Testis (tissue), 5 donors: ENCODE measurements at places on chromosomes 1 and 21. TPM values are rescaled to one million over a fixed set of nuclear protein-coding genes. Genes with fewer than 3 reads are reported as not detected.

SEMA4A gene
- polyA plus RNA-seq, result 7.7 TPM

GSTM1 gene
- polyA plus RNA-seq, result not detected

OR2T29 gene
- not detected for polyA plus RNA-seq

PIGK gene
- 20.7 TPM for polyA plus RNA-seq

NPHS2 gene
- 0.83 TPM for polyA plus RNA-seq

OR2T4 gene
- not detected for polyA plus RNA-seq

C1QB gene
- 155 TPM for polyA plus RNA-seq

IVL gene
- polyA plus RNA-seq, result not detected

OLIG2 gene
- polyA plus RNA-seq, result not detected

XCL2 gene
- 2.0 TPM for polyA plus RNA-seq

GRCh38 chr1:198620951-198621824, 17.7 kb upstream of the PTPRC start:
- no peaks in the 10 kb centered on the region for H3K4me1 ChIP-seq
- H3K27me3 ChIP-seq, result no peaks in the 10 kb centered on the region
- no peak overlapping the region for H3K27ac ChIP-seq
- no peak for DNase-seq

DNA sequence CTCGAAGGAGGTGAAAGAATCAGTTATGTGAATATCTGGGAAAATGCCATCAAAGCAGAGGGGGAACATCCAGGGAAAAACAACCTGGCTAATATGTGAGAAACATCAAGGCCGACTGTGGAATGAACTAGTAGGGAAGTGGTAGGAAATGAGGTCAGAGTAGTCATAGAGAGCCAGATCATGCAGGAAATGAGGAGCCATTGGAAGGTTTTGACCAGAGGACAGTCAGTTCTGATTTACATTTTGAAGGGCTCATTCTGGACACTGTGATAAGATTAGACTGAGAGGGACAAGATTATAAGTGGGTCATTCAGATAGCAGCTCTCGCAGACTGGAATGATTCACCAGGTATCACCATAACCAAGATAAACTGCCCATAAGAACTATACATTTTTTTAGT, 63.7 kb downstream of the SYT14 start:
- H3K4me1 ChIP-seq, result no peaks in the 10 kb centered on the region
- H3K27me3 ChIP-seq, result no peaks in the 10 kb centered on the region
- no peak overlapping the region for H3K27ac ChIP-seq
- DNase-seq, result no peak
- no peaks in the 10 kb centered on the region for H3K36me3 ChIP-seq

DNA sequence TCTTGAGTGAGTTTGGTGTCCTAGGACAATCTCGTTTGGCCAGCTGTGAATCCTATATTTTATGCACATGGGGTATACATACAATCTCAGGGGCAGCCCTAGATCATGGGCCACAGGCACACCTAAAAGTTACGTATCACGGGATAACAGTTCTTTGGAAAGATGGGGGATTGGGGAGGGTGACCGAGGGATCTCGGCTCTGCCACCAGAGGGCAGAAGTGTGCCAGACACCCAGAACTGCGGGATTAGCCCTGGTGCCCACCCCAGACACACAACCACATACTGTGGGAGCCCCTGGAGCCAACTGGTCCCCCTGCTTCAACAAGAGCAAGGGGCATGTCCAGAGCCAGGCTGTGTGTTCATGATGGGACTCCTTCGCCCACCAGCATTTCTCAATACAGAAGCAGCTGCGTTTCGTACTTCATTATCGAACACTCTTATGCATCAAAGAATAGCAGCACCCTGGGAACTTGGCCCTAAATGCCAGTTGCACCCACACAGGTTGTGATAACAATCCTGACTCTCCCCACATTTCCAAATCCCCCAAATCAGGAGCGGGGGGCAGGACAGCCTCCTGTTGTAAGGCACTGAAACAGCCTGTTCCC, 37.4 kb downstream of the TMCO4 start:
- no peaks in the 10 kb centered on the region for H3K27me3 ChIP-seq
- DNase-seq, result peak; percentile 32
- no peak overlapping the region for H3K4me3 ChIP-seq
- H3K27ac ChIP-seq, result no peak overlapping the region
- H3K4me1 ChIP-seq, result no peaks in the 10 kb centered on the region
- no peaks in the 10 kb centered on the region for H3K36me3 ChIP-seq

DNA sequence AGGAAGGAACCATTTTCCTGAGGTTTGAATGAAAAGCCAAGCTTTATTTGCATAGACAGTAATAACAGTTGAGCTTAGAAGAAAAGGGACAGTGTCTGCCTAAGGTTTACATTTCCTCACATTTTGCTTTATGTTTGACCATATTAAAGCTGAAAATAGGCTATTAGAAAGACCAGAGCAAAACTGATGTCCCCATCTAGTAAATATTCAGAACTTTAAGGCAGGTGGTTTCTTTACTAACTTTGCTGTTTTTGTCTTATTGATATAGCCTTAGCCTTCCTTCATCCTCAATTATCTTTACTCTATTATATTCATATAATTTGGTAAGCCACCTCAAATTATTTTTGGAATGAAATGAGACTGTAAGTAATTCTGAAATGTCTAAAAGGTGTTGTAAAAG, 53.6 kb upstream of the LAPTM5 start:
- no peak overlapping the region for H3K4me3 ChIP-seq
- no peaks in the 10 kb centered on the region for H3K36me3 ChIP-seq
- H3K27me3 ChIP-seq, result no peaks in the 10 kb centered on the region
- peaks cover 10% of the 10 kb centered on the region for H3K4me1 ChIP-seq

GRCh38 chr1:180230416-180230790, 339 bp downstream of the LHX4 start:
- peaks cover 19% of the 10 kb centered on the region for H3K4me1 ChIP-seq
- H3K27me3 ChIP-seq, result no peaks in the 10 kb centered on the region
- peak overlapping the region; percentile 51 for H3K4me3 ChIP-seq
- no peaks in the 10 kb centered on the region for H3K36me3 ChIP-seq
- no peak for DNase-seq

DNA sequence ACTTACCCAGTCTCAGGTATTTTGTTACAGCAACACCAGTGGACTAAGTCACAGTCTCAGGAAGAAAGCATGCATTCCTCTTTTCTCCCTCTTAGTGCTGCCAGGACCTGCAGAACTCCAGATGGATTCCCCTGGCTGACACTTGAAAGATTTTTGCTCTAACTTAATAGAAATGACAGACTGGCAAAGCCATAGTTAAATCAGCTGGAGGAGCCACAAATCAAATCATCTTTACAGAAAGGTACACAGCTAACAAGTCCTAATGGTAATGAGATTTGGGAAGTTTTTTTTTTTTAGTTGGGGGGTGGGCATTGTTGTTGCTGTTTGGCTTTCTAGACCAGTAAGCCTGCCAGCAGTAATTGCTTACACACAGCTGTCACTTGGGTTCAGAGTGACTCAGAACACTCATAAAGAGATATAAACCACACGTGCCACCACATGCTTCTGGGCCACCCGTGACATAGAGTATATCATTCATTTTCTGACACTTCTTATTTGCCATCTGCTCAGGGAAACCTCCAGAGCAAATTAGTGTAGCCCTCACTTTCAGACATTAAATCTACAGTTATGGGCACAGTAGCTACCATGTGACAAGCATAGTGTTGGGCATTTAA, 72.4 kb downstream of the FH start:
- H3K27ac ChIP-seq, result no peak overlapping the region
- H3K4me3 ChIP-seq, result no peak overlapping the region
- no peaks in the 10 kb centered on the region for H3K27me3 ChIP-seq
- no peaks in the 10 kb centered on the region for H3K4me1 ChIP-seq

GRCh38 chr1:165395478-165395877, 39.0 kb upstream of the LMX1A start:
- no peak overlapping the region for H3K27ac ChIP-seq
- peaks cover 6% of the 10 kb centered on the region for H3K4me1 ChIP-seq

GRCh38 chr1:82044536-82044935, 243.8 kb downstream of the ADGRL2 start:
- no peaks in the 10 kb centered on the region for H3K36me3 ChIP-seq
- H3K4me3 ChIP-seq, result no peak overlapping the region
- H3K27ac ChIP-seq, result no peak overlapping the region
- H3K27me3 ChIP-seq, result no peaks in the 10 kb centered on the region
- DNase-seq, result no peak

DNA sequence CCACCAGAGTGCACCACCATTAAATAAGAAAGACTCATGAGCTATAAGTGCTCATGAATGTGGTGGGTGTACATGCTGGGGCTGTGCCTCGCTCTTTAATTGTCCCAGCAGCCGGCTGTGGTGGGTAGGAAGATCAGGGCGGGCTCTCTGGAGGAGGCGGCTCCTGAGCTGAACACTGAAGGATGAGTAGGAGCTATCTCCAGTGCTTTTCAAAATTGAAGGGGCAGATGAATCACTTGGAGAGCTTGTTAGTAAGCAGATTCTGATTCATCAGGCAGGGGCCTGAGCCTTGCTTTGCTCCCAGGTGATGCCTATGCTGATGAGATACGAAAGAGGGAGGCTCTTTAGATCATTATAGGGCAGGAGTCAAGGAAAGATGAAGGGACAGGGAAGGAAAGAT, 54.1 kb downstream of the ETS2 start:
- no peak for DNase-seq
- no peaks in the 10 kb centered on the region for H3K4me1 ChIP-seq
- no peak overlapping the region for H3K27ac ChIP-seq
- no peaks in the 10 kb centered on the region for H3K36me3 ChIP-seq

GRCh38 chr1:2821966-2822620, 20.6 kb upstream of the TTC34 start:
- H3K27ac ChIP-seq, result no peak overlapping the region
- no peaks in the 10 kb centered on the region for H3K27me3 ChIP-seq
- H3K4me1 ChIP-seq, result no peaks in the 10 kb centered on the region

- H3K27ac ChIP-seq, result no peak overlapping the region
- no peak overlapping the region for H3K4me3 ChIP-seq
- peak; percentile 64 for DNase-seq
- no peaks in the 10 kb centered on the region for H3K4me1 ChIP-seq
- no peaks in the 10 kb centered on the region for H3K27me3 ChIP-seq
Measured at GRCh38 chr1:10973552-10973951, 38.9 kb upstream of the TARDBP start.

- no peak overlapping the region for H3K27ac ChIP-seq
- H3K36me3 ChIP-seq, result no peaks in the 10 kb centered on the region
- peak; percentile 42 for DNase-seq
- H3K4me3 ChIP-seq, result no peak overlapping the region
- H3K27me3 ChIP-seq, result no peaks in the 10 kb centered on the region
Measured at GRCh38 chr1:62508187-62508758, 71.4 kb downstream of the USP1 start.

- H3K27ac ChIP-seq, result no peak overlapping the region
- no peaks in the 10 kb centered on the region for H3K36me3 ChIP-seq
- no peak for DNase-seq
- H3K4me3 ChIP-seq, result no peak overlapping the region
- H3K27me3 ChIP-seq, result no peaks in the 10 kb centered on the region
- H3K4me1 ChIP-seq, result no peaks in the 10 kb centered on the region
Measured at GRCh38 chr1:24553931-24554330, 2.0 kb upstream of the NCMAP start.

DNA sequence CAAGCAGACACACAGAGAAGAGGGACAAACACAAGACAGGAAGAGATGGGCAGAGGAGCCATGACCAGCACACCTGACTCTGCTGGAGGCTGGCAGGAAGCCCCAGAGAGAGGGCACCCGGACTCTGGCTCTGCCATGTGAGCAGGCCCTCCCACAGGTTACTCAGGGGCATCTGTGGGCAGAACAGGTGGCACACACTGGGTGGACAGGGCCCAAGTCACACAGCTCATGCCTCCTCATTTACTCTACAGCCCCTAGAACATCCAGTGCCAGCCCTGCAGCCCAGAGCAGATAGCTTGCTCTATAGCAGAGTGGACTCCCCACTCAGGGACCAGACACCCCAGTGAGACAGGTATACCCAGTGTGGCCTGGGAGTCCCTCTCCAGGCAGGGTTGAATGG, 28.7 kb downstream of the PACC1 start:
- no peak overlapping the region for H3K4me3 ChIP-seq
- no peaks in the 10 kb centered on the region for H3K4me1 ChIP-seq
- DNase-seq, result no peak
- H3K27me3 ChIP-seq, result no peaks in the 10 kb centered on the region
- no peaks in the 10 kb centered on the region for H3K36me3 ChIP-seq

DNA sequence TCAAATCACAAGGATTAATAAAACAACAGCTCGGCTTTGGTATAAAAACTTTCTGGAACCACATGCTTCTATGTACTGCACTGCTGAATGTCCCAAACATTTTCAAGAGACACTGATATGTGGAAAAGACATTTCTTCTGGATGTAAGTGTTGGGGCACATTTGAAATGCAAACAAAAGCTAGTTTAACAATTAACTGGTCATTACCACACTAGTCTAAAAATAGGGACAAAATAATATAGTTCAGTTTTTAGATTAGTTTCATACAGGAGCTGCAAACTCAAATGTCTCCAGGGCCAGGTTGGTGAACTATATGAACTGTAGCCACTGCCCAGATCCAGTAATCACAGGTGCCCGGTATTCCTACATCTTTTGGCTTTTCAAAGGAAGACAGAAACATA, 3.2 kb downstream of the IL23R start:
- H3K36me3 ChIP-seq, result no peaks in the 10 kb centered on the region
- H3K27me3 ChIP-seq, result no peaks in the 10 kb centered on the region
- no peak for DNase-seq
- no peak overlapping the region for H3K27ac ChIP-seq
- H3K4me3 ChIP-seq, result no peak overlapping the region
